ENCODE measurements at places on chromosomes 6 and 20. TPM values are rescaled to one million over a fixed set of nuclear protein-coding genes. Genes with fewer than 3 reads are reported as not detected.

Gene IL17A
- total RNA-seq = not detected

Gene GNAS-AS1
- total RNA-seq = 1.2 TPM

Gene SMIM8
- total RNA-seq = 31.6 TPM

Gene SLA2
- total RNA-seq = not detected

Gene TCF21
- under 0.01 TPM for total RNA-seq

Gene SLC24A3
- 50.5 TPM for total RNA-seq

Gene CTAGE9
- total RNA-seq = not detected

Gene PEX7
- 6.7 TPM for total RNA-seq

Gene MSH5
- total RNA-seq = 8.8 TPM

Gene PCED1A
- 18.0 TPM for total RNA-seq

Gene POFUT1
- 16.6 TPM for total RNA-seq

Gene RIPPLY2
- 7.8 TPM for total RNA-seq

Gene GMDS
- 15.7 TPM for total RNA-seq
